ENCODE measurements at places on chromosomes 4 and X.

DNA sequence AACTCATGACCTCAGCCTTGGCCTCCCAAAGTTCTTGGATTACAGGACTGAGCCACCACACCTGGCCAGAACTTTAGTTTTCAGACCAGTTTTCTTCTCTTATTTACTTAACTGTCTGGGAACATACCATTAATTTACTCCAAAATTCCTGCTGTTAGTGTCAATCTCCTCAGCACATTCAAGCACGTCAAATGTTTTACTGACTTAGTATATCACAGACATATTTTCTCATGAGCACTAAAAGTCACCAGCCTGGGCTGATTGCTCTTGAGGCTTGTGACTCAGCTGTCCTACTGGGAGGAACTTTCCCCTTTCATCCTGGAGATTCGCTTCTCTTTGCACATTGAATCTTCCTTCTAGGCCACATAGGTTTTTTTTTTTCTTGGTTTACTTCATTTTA lies 109.6 kb downstream of the PCDH18 start:
- no peak for DNase-seq

DNA sequence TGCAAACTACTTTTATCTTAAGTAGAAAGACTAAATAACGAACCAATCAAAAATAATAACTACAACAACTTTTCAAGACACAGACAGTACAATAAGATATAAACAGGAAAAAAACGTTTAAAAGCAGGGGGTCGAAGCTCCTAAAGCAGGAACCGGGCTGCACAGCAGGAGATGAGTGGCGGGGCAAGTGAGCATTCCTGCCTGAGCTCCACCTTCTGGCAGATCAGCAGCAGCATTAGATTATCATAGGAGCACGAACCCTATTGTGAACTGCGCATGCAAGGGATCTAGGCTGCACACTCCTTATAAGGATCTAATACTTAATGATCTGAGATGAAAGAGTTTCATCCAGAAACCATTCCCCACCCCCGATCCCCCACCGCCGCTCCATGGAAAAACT lies 146.2 kb downstream of the TEX11 start:
- no peak for DNase-seq

GRCh38 chrX:123648028-123648810 lies 84.6 kb downstream of the THOC2 start:
- DNase-seq = peak; percentile 63

- peak; percentile 71 for DNase-seq
Observed at GRCh38 chrX:150486011-150486410, 82.4 kb upstream of the MTM1 start.

DNA sequence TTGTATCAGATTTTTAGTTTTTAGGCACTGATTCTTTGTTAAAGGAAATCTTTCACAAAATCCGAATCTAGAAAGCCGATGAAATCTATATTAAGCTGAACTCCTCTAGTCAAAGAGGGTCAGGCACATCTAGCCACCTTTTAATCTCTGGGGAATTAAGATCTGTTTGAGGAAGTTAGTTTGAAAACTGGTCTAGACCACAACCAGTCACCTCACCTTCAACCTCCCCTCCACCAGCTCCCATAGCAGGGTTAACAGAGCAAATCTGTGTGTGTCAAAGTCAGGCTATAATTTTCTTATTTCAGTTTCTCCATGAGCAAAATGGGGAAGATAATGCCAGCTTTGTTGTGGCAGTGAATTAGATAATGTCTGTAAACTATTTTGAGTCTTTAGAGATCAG lies 110.0 kb upstream of the IGFBP7 start:
- DNase-seq = no peak

DNA sequence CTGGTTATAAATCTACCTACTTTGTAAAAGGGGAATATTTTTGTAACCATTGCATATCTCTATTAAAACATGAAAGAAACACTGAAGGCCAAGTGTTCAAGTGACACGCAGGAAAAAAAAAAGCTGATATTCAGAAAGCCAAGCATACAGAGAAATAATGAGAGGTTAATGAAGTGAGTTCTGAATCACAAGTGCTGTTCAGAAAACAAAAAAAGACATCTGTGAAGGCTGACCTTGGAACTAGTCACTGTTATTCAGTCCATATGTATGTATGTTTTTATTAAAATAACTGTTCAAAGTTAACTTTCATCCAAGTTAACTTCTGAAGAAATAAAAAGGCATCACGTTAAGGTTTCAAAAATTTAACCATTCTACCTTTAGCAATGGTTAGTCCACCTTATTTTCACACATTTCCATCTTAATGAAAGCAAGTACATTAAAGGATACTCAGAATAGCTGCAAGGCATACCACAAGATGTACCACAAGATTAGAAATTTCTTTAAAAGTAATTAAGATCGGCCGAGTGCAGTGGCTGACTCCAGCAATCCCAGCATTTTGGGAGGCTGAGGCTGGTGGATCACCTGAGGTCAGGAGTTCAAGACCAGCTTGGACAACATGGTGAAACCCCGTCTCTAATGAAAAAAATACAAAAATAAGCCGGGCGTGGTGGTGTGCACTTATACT lies 31.4 kb downstream of the SH3RF1 start:
- DNase-seq = no peak
